Esophagus mucosa (tissue), 1 donor: ENCODE measurements at places on chromosomes 16 and 17. TPM values are rescaled to one million over a fixed set of nuclear protein-coding genes. Genes with fewer than 3 reads are reported as not detected.

GRCh38 chr17:40938981-40939380 lies 1.5 kb upstream of the KRT23 start:
- no peak for ATAC-seq

DNA sequence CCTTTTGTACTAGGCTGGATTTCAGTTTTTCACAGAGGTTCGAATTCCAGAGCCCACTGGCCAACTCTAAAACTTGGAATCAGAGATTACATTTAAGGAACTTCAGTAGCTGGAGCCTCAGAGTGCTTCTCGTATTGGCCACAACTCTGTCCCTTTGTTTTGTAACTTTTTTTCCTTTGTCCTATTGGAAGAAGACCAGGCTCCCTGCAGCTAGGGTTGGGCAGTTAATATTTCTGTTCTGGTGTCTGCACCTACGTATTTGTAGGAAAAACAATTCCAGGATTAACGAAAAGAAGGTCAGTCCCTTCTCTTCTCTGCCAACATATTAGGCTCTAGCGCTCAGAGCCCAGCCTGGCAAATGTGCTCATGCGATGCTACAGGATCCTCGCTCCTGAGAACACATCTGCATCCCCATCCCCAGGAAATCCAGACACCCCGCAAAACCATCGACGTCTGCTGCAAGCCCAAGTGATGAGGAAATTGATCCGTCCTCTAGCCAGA lies 1.9 kb downstream of the CDH11 start:
- no peak for ATAC-seq

DNA sequence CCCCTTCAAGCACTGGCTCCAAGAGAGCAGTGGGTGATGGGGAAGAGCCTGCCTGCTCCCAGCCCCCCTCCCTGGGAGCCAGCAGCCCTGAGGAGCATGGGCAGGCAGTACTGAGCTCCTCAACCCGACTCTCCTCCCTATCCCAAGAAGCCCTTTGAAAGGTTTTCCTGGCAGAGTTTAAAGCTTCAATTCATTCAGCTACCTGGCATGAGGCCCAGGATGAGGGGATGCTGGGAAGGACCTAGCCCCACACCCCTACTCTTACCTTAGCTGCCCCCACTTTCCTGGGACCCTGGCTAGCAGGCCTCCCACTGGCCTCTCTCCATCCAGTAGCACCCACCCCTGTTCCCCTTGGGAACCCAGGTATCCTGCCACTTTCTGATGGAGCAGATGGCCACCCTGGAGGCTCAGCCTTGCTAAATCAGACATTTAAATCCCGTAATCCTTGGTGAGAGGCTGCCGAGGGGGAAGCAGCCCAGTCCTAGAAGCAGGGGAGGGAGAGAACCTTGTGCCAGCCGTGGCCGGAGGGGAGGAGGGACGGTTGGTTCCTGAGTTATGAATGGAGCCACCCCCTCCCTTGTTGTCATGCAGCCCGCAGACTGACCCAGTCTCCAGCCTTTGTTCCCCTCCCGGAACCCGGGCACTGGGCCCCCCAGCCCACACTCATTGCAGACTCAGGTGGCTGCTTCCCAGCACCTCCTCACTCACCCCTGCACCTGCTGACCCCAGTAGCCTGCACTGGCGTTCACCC lies 17.1 kb downstream of the ATP1B2 start:
- ATAC-seq: peak; percentile 19

DNA sequence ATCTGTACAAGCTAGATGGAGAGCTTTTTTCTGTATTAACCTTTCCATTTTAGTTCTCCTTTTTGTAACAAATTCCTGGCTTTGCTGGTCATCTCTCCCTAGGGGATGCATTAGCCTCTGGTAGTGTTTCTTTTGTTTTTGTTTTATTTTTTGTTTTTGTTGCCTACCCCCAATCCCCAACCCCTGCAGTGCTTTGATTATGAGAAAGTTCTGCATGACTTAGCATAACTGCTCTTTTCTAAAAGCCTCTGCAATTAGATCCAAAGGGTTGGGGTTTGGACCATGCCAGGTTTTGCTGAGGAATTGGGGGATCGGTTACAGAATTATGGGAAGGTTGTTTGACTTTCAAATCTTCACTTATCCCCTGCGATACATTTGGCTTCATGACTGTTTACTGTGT lies 98.2 kb downstream of the ADAMTS18 start:
- ATAC-seq: no peak

- no peak for ATAC-seq
These were observed 12.8 kb downstream of the DNAH9 start for GRCh38 chr17:11610999-11611566.

The FAM117A gene
- 3.9 TPM for total RNA-seq
